ENCODE measurements at places on chromosomes 12 and 14.
A peak's percentile ranks its signal among the peaks of the same experiment; 100 is the strongest.

GRCh38 chr14:39673270-39673711 lies 241.1 kb upstream of the FBXO33 start:
- DNase-seq = peak; percentile 3

GRCh38 chr12:145369-145960 lies 68.5 kb downstream of the SLC6A12 start:
- DNase-seq = no peak

- DNase-seq = no peak
These were observed 17.6 kb downstream of the KLHL28 start for GRCh38 chr14:44944107-44944506.

- DNase-seq = no peak
These were observed 125.9 kb downstream of the DENND5B start for GRCh38 chr12:31465002-31465401.

DNA sequence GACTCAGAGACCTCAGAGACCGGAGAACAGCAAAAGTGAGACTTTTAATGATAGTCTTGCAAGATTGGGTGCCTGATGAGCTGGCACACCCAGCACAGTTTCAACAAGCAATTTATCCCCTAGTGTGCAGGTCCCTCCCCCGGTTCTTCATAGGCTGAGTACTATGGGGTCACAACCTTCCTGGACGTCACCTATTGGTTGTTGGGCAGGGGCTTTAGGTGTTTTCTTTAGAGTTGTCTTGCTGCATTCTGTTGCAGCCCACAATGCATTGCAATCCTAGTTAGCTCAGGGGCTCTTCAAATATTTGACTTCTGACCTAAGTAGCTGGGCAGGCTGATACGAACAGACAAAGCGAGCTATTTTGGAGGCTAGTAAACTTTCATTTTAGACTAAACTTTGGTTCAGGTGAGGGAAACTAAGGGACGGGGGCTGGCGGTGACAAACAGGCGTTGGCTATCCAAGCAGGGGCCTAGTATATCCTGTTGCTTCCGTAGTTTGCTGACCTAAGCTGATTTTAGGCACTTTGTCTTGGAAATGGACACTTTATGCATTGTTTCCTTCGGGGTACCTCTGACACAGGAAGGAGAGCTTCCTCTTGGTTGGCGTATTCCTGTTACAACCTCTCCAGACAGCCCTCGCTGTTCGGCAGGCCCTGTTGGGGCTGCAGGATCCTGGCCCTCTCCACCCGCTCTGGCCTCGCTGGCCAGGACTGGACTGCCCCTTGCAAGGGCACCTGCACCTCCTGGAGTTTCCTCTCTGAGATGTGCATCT lies 14.1 kb downstream of the SIVA1 start:
- no peak for DNase-seq

DNA sequence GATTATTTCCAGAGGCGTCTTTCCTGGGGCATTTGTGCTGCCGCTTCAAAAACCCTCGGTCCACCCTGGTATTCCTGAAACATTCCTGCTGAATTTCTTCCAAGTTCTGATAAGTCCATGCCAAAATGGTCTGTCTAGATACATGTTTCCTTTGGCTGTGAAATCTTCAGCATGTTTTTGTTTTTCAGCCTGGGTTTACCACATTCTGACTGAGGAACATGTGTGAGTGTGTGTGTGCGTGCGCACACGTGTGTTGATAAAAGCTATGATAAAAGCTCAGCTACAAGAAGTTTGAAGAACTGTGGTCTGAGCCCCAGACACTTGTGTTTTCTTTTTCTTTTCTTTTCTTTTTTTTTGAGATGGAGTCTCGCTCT lies 22.4 kb downstream of the ANKRD9 start:
- no peak for DNase-seq

DNA sequence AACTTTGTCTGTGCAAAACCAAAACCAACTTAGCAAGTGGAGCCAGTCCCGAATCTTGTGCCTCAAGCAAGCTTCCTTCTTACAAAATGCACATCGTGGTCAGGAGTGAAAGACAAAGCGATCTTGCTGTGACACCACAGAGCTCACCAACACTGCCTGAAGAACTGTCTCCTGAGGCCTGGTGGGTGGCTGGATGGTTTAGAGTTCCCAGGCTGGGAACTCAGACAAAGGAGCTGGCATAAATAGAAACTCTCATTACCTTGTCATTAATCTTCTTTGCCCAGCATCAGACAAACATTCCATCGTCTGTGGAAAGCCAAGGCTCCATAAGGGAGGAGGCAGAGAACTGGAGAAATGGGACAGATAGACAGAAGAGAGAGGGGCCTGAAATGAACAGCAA lies 144.8 kb downstream of the KCNA5 start:
- no peak for DNase-seq

GRCh38 chr12:91555436-91556415 lies 373.1 kb upstream of the DCN start:
- no peak for DNase-seq

GRCh38 chr12:52872644-52873389 lies 24.0 kb upstream of the KRT78 start:
- DNase-seq = no peak

DNA sequence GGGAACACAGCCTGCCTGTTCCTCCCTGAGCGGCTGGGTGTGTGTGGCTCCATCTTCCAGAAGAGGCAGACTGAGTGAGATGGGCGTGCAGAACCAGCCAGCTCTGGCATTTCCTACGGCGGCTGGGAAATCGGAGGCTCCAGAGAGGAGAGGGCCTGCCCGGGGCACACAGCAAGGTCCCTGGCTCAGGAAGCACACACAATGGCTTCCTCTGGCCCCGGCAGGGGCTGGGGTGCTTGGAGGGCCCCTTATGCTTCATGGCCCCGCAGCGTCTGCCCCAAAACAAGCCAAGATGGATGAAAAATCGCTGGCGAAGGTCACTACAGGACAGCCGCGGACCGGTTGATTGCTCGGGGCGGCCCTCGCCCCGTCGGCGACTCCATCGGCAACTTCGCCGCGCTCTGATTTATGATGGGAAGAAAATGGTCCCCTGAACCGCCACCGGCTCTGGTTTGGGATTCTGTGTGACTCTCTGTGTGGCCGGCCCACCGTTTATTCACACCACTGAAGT lies 191.5 kb upstream of the C14orf180 start:
- no peak for DNase-seq

DNA sequence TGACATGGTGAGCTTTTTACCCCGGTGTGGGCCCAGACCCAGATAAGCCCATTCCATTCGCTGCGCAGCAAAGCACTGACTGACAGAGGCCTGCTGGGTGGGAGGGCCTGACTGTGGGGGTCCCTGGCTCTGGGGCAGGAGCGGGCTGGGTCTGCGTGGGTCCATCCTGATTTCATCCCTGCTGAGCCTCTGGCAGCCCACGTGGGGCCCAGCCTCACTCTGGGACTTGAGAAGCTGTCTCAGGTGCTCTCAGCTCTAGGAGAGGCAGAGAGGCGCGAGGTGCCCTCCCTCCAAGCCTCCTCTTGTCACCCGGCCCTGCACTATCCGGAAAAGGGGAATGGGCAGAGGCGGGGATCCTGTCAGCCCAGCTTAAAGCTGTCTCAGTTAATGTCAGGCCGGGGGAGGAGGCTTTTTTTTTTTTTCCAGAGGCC lies 927 bp downstream of the ABCB9 start:
- DNase-seq = no peak

DNA sequence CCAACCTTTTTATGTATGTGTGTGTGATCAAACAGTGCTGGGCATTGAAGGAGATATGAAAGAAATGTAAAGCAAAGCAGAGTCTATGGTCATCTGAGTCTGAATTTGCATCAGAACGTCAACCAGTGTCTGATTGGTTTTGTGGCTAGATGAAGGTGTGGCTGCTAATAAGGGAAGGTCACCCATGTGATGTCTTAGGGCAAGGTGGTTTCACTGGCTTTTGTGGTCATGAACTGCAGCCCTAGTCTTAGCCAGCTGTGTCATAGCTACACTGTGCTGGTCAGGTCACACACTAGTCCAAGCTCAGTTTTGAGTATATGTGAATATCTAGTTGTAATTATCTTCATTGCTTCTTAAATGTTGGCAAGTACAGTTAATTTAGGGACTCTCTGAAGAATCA lies 105.8 kb downstream of the TGFB3 start:
- DNase-seq = no peak

GRCh38 chr14:96103560-96104460 lies 64.6 kb downstream of the C14orf132 start:
- no peak for DNase-seq

DNA sequence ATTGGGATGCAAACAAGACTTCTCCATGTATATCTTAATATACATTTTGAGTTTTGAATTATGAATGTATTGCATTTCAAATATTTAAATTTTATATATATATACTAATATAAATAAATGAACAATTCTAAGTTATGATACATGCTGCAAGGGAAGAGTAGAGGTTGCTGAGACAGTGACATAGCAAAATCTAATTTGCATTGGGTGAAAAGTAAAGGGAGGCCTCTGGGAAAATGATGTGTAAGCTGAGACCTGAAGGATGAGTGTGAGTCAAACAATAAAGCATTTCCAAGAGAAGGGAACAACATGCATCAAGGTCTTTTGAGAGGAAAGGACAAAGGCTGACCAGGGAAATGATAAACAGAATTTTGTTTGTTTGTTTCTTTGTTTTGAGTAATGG lies 62.9 kb upstream of the PTPRQ start:
- no peak for DNase-seq
